Thoracic aorta (tissue), 2 donors: ENCODE measurements at places on chromosomes 5 and 9. TPM values are rescaled to one million over a fixed set of nuclear protein-coding genes. Genes with fewer than 3 reads are reported as not detected.

VCP gene
- total RNA-seq, result 204 TPM

AGXT2 gene
- total RNA-seq, result not detected

IL5 gene
- total RNA-seq, result not detected

RAD1 gene
- 8.9 TPM for total RNA-seq

ATP10B gene
- total RNA-seq, result 0.99 TPM

GRXCR2 gene
- not detected for total RNA-seq

TEK gene
- 8.4 TPM for total RNA-seq

FBLL1 gene
- not detected for total RNA-seq
